ENCODE measurements at places on chromosomes 1 and 21. TPM values are rescaled to one million over a fixed set of nuclear protein-coding genes. Genes with fewer than 3 reads are reported as not detected.

DNA sequence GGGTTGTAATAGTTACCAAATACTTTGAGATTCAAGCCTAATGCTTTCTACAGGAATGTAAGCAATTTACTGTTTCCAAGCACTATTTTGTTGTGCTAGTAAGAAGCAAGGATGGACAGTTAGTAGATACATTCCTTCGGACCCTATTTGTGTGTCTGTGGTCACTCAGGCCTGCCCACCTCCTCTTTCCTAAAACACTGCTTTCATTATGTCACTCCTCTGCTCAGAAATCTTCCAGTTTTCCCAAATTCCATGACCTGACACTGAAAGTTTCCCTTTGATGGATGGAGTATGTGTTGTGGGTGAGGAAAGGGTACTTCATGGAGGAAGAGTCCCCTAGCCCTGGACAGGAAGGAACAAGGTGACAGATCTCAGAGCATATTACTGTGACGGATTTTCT is 141.1 kb downstream of the DISP1 start:
- no peaks in the 10 kb centered on the region for H3K27me3 ChIP-seq
- DNase-seq, result no peak
- no peak overlapping the region for H3K4me3 ChIP-seq
- no peak overlapping the region for H3K27ac ChIP-seq

- no peaks in the 10 kb centered on the region for H3K27me3 ChIP-seq
- H3K27ac ChIP-seq, result no peak overlapping the region
- peaks cover 21% of the 10 kb centered on the region for H3K4me1 ChIP-seq
- H3K36me3 ChIP-seq, result peaks cover 77% of the 10 kb centered on the region
- no peak for DNase-seq
- H3K4me3 ChIP-seq, result no peak overlapping the region
Measured at GRCh38 chr21:46452710-46453109, 6.0 kb upstream of the DIP2A start.

DNA sequence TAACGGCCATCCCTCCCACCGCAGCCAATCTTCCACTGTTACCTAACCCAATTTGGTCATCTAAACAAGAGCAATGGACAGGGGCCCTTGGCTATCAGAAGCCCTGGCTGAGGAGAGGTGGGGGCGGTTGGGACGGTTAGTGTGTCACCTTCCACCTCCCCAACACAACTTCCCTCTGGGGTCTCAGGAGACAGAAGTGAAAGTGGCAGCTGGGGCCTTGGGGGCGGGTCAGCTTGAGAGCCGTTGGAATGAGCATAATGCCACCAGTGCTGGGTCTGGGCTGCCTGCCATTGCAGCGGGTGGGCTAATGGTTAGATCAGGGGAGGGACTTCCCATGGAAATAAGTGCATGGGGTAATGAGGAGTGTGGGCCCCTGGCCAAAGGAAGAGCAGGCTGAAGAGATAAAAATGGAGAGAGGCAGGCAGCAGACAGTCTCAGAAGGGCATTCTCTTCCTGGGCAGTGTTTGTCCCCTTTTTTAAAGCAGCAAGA is 7.9 kb downstream of the MEF2D start:
- no peak for DNase-seq
- H3K4me1 ChIP-seq, result peaks cover 82% of the 10 kb centered on the region
- H3K4me3 ChIP-seq, result no peak overlapping the region
- no peak overlapping the region for H3K27ac ChIP-seq

GRCh38 chr1:109818988-109819764 is 55.5 kb upstream of the EPS8L3 start:
- H3K36me3 ChIP-seq, result peaks cover 5% of the 10 kb centered on the region
- H3K27me3 ChIP-seq, result no peaks in the 10 kb centered on the region
- H3K4me3 ChIP-seq, result no peak overlapping the region
- peaks cover 75% of the 10 kb centered on the region for H3K4me1 ChIP-seq
- H3K27ac ChIP-seq, result no peak overlapping the region

RAB42 gene
- total RNA-seq, result not detected

SPRR4 gene
- total RNA-seq, result not detected

PADI3 gene
- not detected for total RNA-seq

DSCAM gene
- total RNA-seq, result not detected

All from activated CD4-positive, alpha-beta memory T cell treated with anti-CD3 and anti-CD28 coated beads, Interleukin-2, amount 10 ng/mL, durations not matched to agents 7 days and 5 days (primary cell).